Epithelial cell of alveolus of lung (primary cell): ENCODE measurements at places on chromosomes 2 and 18. TPM values are rescaled to one million over a fixed set of nuclear protein-coding genes. Genes with fewer than 3 reads are reported as not detected.

Gene GKN1
- not detected in 2 replicates for total RNA-seq

Gene SPP2
- not detected in 2 replicates for total RNA-seq

Gene KRTCAP3
- total RNA-seq = 2.7 TPM in 1 of 2 replicates, not detected in the other

Gene SMAD4
- 63.0 and 76.4 TPM in 2 replicates for total RNA-seq

Gene IL36RN
- total RNA-seq = not detected in 2 replicates

Gene IL1RL1
- 2.1 and 108 TPM in 2 replicates for total RNA-seq

Gene TUBA3E
- not detected in 2 replicates for total RNA-seq

Gene CNRIP1
- 25.4 and 39.2 TPM in 2 replicates for total RNA-seq

Gene SIGLEC15
- total RNA-seq = 1.0 TPM in 1 of 2 replicates, not detected in the other

Gene C2orf72
- 0.08 and 0.26 TPM in 2 replicates for total RNA-seq

Gene CACNB4
- total RNA-seq = under 0.01 and 0.32 TPM in 2 replicates

Gene MC5R
- total RNA-seq = not detected in 2 replicates

Gene LCT
- total RNA-seq = under 0.01 and 0.08 TPM in 2 replicates

Gene CERKL
- not detected in 2 replicates for total RNA-seq

Gene KATNAL2
- total RNA-seq = 0.65 and 1.1 TPM in 2 replicates

Gene EMILIN2
- total RNA-seq = 8.1 and 12.4 TPM in 2 replicates

Gene RESP18
- not detected in 2 replicates for total RNA-seq

Gene ASPRV1
- total RNA-seq = 0.26 and 3.4 TPM in 2 replicates

Gene C2orf92
- 0.16 and 0.39 TPM in 2 replicates for total RNA-seq

Gene FAP
- 15.5 and 118 TPM in 2 replicates for total RNA-seq

Gene CREG2
- total RNA-seq = 0.91 TPM in 1 of 2 replicates, not detected in the other

Gene KCNIP3
- 0.78 and 0.96 TPM in 2 replicates for total RNA-seq

Gene RBKS
- total RNA-seq = 0.56 and 1.4 TPM in 2 replicates

Gene LIMS4
- 1.3 TPM in 1 of 2 replicates, not detected in the other for total RNA-seq

Gene SCN9A
- total RNA-seq = 1.0 and 15.6 TPM in 2 replicates

Gene ABCG8
- not detected in 2 replicates for total RNA-seq

Gene COA5
- total RNA-seq = 11.1 and 45.9 TPM in 2 replicates

Gene IL1B
- total RNA-seq = 1.4 and 69.0 TPM in 2 replicates

Gene TNFAIP6
- total RNA-seq = 32.4 and 48.5 TPM in 2 replicates

Gene RNF25
- 24.0 and 24.7 TPM in 2 replicates for total RNA-seq

Gene CYTIP
- total RNA-seq = not detected in 2 replicates

Gene ECEL1
- not detected in 2 replicates for total RNA-seq

Gene CIB4
- not detected in 2 replicates for total RNA-seq

Gene APCDD1
- total RNA-seq = 5.9 and 20.5 TPM in 2 replicates

Gene NXPH2
- 0.13 TPM in 1 of 2 replicates, not detected in the other for total RNA-seq

Gene SPOPL
- 8.4 and 9.6 TPM in 2 replicates for total RNA-seq

Gene IL1F10
- total RNA-seq = not detected in 2 replicates

Gene IHH
- 0.32 TPM in 1 of 2 replicates, not detected in the other for total RNA-seq

Gene COPS8
- total RNA-seq = 134 and 142 TPM in 2 replicates

Gene PIGN
- 14.2 and 22.5 TPM in 2 replicates for total RNA-seq
